ENCODE measurements at places on chromosomes 4 and X. TPM values are rescaled to one million over a fixed set of nuclear protein-coding genes. Genes with fewer than 3 reads are reported as not detected.

DNA sequence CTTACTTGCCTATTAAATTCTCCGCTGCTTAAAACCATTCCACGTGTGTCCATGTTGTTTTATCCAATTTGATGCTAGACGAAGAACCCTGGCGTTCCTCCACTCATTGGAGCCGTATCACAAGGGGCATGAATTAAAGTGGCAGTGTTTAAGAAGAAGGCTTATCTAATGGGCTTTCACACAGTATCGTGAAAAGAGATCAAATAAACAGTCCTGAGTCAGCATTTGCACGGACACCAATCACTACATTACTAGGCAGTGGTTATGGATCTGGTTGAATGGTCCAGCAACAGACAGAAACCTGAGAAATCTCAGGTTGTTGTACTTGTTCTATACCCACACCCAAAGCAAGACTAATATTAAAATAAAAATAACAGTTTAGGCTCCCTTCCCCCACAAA is 671.6 kb downstream of the FAT4 start:
- H3K27me3 ChIP-seq = no peaks in the 10 kb centered on the region
- no peaks in the 10 kb centered on the region for H3K36me3 ChIP-seq
- H3K4me1 ChIP-seq = no peaks in the 10 kb centered on the region
- no peak for DNase-seq
- H3K27ac ChIP-seq = no peak overlapping the region

DNA sequence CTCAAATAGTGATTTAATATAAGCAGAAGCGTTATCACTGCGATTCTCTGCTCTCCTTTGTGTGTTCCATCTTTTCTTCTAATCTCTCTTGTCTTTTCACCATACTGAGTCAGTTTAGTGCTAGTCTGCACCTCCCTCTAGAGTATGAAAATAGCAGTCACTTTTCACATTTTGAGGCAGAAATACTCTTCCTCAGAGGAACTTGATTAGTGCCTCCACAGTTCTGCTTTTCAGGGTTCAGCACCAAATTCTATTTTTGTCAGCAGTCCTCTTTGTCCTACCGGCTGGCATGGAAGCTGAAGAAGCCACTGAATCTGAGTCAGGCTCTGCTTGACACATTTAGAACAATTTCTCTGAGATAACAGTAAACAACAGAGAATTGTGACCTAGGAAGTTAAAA is 49.7 kb upstream of the ANKRD17 start:
- H3K4me1 ChIP-seq = no peaks in the 10 kb centered on the region
- DNase-seq = no peak
- H3K4me3 ChIP-seq = no peak overlapping the region
- no peaks in the 10 kb centered on the region for H3K36me3 ChIP-seq
- no peak overlapping the region for H3K27ac ChIP-seq
- no peaks in the 10 kb centered on the region for H3K27me3 ChIP-seq

- no peaks in the 10 kb centered on the region for H3K27me3 ChIP-seq
- no peak overlapping the region for H3K27ac ChIP-seq
- DNase-seq = no peak
- H3K4me3 ChIP-seq = no peak overlapping the region
Measured at GRCh38 chr4:105461221-105461620, 12.6 kb downstream of the PPA2 start.

HTR2C gene
- not detected for total RNA-seq

ZNF718 gene
- total RNA-seq = 11.1 TPM

POLA1 gene
- 14.7 TPM for total RNA-seq

- H3K4me1 ChIP-seq = peaks cover 17% of the 10 kb centered on the region
- H3K4me3 ChIP-seq = no peak overlapping the region
- no peaks in the 10 kb centered on the region for H3K27me3 ChIP-seq
- H3K36me3 ChIP-seq = no peaks in the 10 kb centered on the region
Measured at GRCh38 chr4:53480909-53481308, 103.5 kb downstream of the FIP1L1 start.

- no peaks in the 10 kb centered on the region for H3K36me3 ChIP-seq
- H3K4me3 ChIP-seq = no peak overlapping the region
- DNase-seq = no peak
- H3K27ac ChIP-seq = no peak overlapping the region
- H3K4me1 ChIP-seq = no peaks in the 10 kb centered on the region
- H3K27me3 ChIP-seq = no peaks in the 10 kb centered on the region
Measured at GRCh38 chrX:13357925-13358324, 38.1 kb upstream of the ATXN3L start.

EMCN gene
- 26.0 TPM for total RNA-seq

Measured in tibial nerve (tissue), 4 donors.